ENCODE measurements at places on chromosomes 1 and 21.

GRCh38 chr21:42500225-42500624 is 4.2 kb upstream of the RSPH1 start:
- DNase-seq = no peak

DNA sequence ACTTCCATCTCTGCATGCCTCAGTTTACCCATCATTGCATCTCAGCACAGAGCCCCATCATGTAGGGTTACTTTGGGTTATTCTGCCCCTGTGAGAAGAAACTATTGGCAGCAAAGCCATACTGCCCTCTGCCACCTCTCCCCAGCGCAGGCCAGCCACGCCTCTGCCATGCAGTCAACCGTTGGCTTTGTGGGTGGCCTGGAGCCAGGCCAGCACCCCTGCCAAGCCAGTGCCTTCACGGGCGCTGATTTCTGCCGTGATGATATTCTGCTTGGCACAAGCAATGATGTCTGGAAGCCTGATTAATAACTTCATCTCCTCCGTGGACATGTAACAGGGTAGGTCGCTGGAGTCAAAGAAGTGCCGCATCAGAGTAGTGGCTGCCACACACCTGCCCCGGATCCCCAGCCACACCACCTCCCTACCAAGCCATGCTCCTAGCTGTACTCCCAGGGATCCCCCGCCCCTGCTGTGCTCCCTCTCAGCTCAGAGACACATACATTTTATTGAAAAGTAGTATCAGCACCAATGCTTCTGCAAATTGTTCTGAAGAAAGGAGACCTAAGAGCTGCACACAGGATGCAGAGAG is 15.0 kb upstream of the CEP85 start:
- no peak for DNase-seq

DNA sequence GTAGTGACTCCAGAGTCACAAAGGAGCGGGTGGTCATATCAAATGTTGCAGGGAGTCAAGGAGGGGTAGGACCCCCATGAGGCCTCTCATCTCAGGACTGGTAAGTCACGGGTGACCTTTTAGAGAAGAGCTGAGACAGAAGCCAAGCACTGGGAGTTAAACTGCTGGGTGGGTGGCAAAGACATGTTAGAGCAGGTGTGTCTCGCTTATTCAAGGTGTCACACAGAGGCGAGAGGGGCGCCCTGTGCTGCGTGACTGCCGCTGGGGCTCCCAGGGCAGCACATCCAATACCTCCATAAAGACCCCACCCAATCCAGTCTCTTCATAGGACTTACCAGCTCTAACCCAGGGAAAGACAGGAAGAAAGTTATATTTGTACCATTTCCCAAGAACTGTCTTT is 15.2 kb downstream of the CASQ2 start:
- no peak for DNase-seq

DNA sequence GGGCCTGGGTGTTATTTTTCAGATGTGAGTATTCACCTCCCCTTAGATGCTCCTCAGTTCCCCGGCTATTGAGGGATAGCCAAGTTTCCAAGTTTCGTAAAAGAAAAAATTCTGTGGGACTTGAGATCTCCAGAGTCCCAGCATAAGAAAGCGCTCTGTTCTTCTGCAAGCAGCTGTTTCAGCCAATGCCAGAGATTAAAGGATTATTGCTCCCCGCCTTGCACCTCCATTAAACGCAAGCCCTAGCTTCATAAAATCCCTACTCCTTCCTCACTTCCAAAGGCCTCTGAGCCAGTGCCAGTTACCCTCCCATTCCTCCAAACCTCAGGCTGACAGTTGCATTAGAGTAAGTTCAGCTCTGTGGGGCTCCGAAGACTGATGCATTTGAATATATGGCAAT is 56.4 kb downstream of the CHIA start:
- DNase-seq = no peak

- no peak for DNase-seq
These were observed 9.4 kb upstream of the GNL2 start for GRCh38 chr1:37605061-37605650.

- DNase-seq = no peak
These were observed 232.6 kb downstream of the COL11A1 start for GRCh38 chr1:102875756-102876155.

GRCh38 chr1:218874313-218874712 is 299.4 kb upstream of the LYPLAL1 start:
- DNase-seq = no peak

- no peak for DNase-seq
These were observed at the start of gene NES for GRCh38 chr1:156676820-156677615. Gene NES (minus strand): TSS chr1:156677407. CDS start chr1:156677264, 143 bp downstream.

GRCh38 chr1:29700491-29700890 is 464.2 kb downstream of the PTPRU start:
- DNase-seq = no peak

GRCh38 chr21:21226472-21226871 is 228.3 kb downstream of the NCAM2 start:
- DNase-seq = no peak

GRCh38 chr1:2408859-2409276 is 3.5 kb downstream of the PEX10 start:
- DNase-seq = no peak

- no peak for DNase-seq
These were observed 448.3 kb upstream of the PROX1 start for GRCh38 chr1:213539464-213539863.

Measured in RWPE2 (cell line).